GM12891 (cell line): ENCODE measurements at places on chromosomes 7 and 10.

GRCh38 chr10:79904671-79905321, 44.1 kb downstream of the SFTPD start:
- DNase-seq = no peak

DNA sequence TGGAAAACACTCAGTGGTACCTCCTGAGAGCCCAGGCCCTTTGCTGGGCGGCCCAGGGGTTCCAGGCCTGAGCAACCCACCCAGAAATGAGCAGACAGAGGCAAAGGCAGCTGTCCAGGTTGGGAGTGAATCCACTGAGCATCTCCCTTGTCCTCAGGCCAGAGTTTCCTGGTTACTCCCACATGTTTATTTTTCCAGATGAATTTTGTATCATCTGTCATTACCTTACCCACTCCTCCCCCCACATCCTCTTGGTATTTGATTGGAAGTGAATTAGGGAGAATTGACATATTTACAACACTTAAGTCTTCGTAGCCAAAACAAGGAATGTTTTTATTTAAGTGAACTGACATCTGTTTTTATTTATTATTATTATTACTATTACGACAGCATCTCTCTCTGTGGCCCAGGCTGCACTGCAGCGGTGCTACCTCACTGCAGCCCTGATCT, 13.2 kb upstream of the LMBR1 start:
- no peak for DNase-seq

DNA sequence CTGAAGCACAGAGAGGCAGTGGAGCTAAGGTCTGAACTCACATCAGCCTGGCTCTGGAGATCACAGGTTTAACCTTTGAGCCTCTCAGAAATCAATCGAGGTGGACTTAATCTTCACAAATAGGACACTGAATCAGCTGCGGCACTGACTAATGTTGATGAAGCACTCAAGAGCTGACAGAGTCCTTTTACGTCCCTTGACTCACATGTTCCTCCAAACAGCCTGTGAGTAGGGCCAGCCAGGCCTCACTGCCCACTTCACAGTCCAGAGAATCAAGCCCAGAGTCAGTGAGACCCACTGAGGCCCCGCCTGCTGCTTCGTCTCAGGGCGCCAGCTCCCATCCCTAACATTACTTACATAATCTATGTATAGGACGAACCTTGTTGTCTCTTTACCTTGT, 63.1 kb downstream of the TNS3 start:
- no peak for DNase-seq

DNA sequence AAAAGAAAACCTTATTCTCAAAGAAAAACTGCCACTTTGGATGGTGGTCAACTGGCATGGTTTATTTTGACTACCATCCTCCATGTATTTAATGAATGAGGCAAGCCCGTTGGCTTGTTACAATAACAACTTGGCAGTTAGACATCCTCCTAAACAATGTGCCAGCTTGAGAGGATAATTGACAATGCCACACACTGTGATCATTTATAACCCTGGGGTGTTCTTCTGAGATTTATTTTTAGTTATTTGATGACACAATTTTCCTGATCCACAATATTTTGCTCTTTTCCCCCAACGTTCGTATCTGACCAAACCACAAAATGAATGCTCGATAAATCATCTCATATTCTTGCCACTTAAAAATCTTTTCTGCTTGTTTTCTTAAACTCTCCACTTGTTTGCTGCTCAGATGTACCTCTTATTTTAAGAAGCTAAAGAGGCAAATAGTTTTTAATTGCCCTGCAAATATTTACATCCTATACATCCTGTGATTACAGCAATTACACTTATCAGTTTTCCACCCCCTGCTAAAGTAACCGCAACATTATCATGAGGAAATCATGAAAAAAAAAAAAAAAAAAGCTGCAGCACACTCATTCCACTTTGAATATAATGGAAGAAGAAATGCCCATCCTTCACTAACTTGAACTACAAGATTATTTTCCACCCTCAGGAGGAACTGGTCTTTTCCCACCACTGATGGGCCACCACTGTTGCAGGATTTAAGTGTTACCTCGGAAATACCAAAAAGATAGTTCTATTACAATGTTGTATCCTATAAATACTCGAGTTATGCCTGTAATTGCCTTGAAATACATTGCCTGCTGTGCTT, 119.9 kb downstream of the MBL2 start:
- DNase-seq = no peak

- peak; percentile 83 for DNase-seq
Observed at GRCh38 chr7:1432411-1433082, 26.7 kb downstream of the MICALL2 start.

DNA sequence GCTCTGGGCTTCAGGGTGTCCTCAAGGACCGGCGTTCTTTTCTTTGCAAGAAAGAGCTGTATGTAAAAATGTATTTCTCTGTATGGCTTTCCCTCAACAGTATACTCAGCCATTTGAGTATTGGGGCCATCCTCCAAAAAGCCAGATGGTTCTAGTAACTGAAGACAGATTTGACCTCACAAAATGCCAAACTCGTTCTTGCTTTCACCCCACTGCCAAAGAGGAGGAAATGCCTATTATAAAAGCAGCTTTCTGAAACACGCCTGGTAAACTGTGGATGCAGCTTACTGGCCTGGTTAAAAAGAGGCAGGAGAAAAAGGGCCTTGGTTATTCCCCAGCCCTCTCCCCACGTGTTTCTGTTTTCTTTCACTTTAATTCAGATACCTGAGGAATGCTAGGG, 7.7 kb upstream of the HTR5A start:
- DNase-seq = no peak

GRCh38 chr7:127949769-127950222, 81.4 kb downstream of the LRRC4 start:
- DNase-seq = no peak

DNA sequence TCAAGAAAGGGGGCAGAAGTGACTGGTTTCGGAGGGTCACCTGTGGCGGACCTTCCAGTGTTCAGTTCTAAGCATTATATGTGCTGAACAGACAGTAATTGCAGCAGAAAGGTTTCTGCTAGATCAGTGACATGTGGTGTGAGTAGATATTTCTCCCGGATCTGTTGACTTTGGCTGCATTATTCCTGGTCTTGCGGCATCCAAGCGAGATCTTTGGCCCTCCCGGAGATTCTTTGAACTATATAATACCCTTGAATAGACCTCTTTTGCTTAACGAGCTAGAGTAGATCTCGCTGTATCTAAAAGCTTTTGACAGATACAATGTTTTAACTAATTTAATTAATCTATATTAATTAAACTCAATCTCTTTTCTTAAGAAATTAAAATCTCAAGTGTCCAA, 99.8 kb downstream of the PTN start:
- DNase-seq = no peak

GRCh38 chr7:159007364-159007995, 137.2 kb downstream of the VIPR2 start:
- no peak for DNase-seq

- DNase-seq = no peak
Observed at GRCh38 chr10:109695988-109696387, 227.3 kb downstream of the XPNPEP1 start.

GRCh38 chr10:128927497-128928161, 539.4 kb upstream of the MGMT start:
- no peak for DNase-seq

DNA sequence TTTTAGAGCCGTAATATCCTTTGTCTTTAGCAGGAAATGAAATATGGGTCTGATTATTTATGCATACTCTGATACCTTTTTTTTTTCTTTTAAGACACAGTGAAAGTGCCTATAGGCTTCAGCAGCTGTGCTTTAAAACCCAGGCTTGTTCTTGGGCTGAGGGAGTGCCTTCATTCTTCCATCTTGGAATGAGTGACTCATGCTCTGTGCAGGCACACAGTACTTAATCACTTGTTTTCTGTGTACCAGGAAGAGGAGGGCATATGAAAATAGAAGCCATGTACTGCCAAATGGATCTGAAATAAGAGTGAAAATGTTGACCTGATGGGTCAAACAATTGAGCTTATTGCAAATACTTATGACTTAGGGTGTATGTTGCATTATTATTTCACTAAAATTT, 12.0 kb downstream of the INPP5F start:
- no peak for DNase-seq

- no peak for DNase-seq
Observed at GRCh38 chr7:83588602-83589240, 60.2 kb downstream of the SEMA3E start.

GRCh38 chr10:119225083-119225658, 17.8 kb downstream of the GRK5 start:
- no peak for DNase-seq

- no peak for DNase-seq
Observed at GRCh38 chr7:101560856-101561255, 68.2 kb downstream of the MYL10 start.

GRCh38 chr7:130009848-130010688, 41.1 kb downstream of the ZC3HC1 start:
- no peak for DNase-seq

DNA sequence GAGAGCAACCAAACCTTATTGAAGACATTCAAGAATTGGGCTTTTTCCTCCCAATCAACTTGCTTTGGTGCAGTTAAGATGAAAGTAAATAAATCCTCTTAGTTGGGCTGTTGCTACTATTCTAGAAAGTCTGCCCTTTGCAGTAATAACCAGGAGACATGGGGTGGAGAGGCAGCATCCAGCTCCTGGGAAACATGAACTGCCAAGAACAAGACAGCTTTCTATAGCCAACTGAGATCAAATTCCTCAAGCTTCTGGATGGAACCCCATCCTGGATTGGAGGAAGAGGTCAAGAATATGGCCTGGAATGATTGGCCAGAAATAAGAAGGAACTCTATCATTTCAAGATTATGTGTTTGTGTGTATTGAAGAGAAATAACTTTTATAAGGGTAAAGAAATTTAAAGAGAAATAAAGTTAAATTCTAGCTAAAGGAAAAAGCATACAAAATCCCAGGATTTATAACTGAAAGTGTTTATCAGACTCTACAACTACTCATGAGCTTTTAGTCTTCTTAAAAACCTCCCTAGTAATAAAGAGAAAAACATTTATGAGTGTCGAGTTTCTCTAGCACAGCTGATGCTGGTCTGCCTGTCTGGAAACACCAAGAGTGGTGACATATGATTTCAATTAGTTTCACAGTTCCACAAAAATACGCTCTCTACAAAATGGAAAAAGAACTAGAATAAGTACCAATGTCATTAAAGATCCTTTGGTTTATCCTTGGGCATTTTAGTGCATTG, 70.1 kb upstream of the COL1A2 start:
- no peak for DNase-seq

GRCh38 chr7:44937426-44937825, 41.4 kb downstream of the MYO1G start:
- DNase-seq = no peak

- DNase-seq = no peak
Observed at GRCh38 chr7:371779-372545, 82.0 kb downstream of the FOXL3 start.

DNA sequence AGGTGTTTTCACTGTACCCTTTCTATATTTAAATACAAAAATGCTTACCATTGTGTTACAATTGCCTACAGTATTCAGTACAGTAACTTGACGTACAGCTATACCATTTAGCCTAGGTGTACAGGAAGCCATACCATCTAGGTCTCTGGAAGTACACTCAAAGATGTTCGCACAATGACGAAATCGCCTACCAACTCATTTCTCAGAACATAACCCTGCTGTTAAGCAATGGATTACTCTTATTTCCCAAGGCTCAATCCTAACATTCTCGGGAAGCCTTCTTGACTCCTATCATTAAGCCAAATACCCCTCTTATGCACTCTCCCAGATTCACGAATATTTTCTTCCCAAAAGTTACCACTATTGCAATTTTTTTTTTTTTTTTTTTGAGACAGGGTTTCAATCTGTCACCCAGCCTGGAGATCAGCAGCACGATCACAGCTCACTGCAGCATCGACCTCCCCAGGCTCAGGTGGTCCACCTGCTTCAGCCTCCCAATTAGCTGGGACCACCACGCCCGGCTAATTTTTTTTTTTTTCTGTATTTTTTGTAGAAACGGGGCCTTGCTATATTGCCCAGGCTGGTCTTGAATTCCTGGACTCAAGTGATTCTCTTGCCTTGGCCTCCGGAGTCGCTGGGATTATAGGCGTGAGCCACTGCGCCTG, 1.5 kb downstream of the CWF19L1 start:
- no peak for DNase-seq

GRCh38 chr10:11882646-11883375, 59.7 kb downstream of the PROSER2 start:
- DNase-seq = no peak

- no peak for DNase-seq
Observed at GRCh38 chr10:3928569-3928968, 143.6 kb upstream of the KLF6 start.

DNA sequence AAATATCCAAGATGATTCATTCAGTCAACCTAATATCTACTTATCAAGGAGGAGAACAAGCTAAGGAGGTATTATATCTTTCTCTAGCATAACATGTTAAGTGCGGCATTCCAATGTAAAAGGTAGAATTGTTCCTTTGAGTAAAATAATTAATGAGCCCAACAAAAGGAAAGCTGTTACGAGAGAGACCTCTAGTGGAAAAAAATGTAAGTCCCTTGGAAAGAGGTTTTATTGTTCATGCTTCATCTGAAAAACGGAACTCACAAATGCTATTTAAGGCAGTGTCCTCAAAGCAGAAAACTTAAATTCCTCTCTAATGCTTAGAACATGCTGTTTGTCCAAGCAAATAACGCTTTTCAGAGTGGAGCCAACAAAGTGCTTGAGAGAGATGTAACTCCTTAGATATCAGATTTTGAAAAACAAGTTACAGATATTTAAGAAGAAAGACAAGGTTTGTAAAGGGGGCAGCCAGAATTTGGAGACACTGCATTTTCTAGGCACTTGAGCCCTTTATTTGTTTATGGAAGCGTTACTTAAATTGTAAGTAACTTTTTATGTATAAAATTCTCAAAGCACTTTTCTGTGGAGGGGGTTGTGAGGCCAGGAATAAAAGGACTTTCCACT, 119.9 kb downstream of the TFEC start:
- no peak for DNase-seq

- no peak for DNase-seq
Observed at GRCh38 chr10:74898201-74898976, 72.0 kb downstream of the KAT6B start.

- DNase-seq = no peak
Observed at GRCh38 chr7:50872437-50872836, 89.7 kb upstream of the GRB10 start.

DNA sequence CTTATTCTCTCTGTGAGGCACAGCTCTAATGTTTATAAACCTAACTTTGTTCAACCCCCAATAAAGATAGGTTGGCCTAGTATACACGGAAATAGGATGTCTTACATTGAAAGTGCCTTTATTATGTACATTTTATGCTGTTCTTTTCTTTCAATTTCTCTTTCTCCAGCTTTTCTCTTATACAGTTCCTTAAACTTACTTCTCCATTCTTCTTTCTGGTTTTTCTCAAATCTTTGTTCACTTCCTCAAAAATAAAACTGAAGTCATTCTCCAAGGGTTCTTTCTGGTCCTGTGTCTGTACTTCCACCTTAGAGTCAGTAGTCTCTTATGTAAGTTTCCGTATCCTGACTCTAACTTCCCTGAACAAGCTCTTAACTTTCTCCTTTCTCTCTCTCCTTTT, 29.2 kb upstream of the NAMPT start:
- DNase-seq = no peak

DNA sequence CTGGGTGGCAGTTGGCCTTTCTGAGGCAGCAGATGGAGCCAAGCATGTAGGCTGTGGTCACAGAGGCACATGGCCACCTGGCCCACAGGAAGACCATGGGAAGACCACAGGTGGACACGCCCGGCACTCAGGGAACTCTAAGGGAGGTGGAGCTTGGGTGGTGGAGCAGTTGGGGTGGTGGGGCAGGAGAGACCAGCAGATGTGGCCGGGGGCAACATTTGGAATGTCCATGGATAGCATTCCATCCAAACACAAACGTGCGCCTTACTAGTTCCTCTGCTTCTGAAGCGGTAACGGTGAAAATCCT, 290.9 kb downstream of the PTPRN2 start:
- DNase-seq = no peak

GRCh38 chr7:2920956-2921652, 77.0 kb upstream of the GNA12 start:
- DNase-seq = no peak
